ENCODE measurements at places on chromosomes 7 and 10. TPM values are rescaled to one million over a fixed set of nuclear protein-coding genes. Genes with fewer than 3 reads are reported as not detected.

The MEOX2 gene
- 52.5 TPM for polyA plus RNA-seq

The NCF1 gene
- polyA plus RNA-seq, result 2.2 TPM

The SMURF1 gene
- polyA plus RNA-seq, result 8.8 TPM

The TRPV6 gene
- 0.09 TPM for polyA plus RNA-seq

The C10orf95 gene
- not detected for polyA plus RNA-seq

The CHST3 gene
- polyA plus RNA-seq, result 12.4 TPM

All from forelimb muscle (tissue), 1 donor.